CD4-positive, alpha-beta T cell treated with Interleukin-6 for 4 hours (primary cell): ENCODE measurements at places on chromosomes 6 and 20.

GRCh38 chr6:9554806-9555205 is 860.1 kb downstream of the TFAP2A start:
- DNase-seq: no peak

GRCh38 chr6:33996120-33996475 is 149.8 kb downstream of the GRM4 start:
- no peak for DNase-seq

DNA sequence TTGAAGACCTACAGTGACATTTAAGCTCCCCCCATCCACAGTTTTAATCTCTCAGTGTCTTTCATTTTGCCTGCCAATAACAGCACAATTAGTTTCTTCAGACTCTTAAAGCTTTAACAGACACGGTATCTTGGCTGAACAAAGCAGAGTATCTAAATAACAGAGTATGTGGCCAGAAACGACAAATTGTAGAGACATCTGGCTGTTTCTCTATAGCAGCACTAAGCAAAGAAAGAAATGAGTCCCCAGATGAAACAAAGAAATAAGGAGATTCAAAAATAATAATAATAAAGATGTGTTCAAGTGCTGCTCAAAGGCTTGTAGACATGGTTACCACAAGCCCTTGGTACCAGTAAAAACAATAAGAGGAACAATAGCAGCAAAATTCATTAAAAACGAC is 97.8 kb upstream of the HDAC2 start:
- DNase-seq: no peak

DNA sequence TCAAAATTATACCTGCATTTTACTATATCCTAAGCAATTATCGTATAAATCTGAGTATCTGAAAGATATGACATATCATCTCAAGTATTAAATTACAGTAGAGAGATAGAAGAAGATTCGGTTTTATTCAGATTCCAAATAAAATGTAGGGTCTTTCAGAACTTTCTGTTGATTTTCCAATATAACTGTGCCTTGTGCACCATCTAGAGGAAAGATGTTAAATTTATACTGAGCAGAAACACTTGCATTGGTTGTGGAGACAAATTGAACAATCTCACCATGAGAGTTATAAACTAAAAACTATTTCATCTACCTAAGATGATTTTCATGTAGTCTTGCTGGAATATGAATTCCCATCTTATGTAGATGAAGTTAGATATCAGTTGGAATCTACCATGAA is 26.8 kb upstream of the HSF2 start:
- no peak for DNase-seq

- DNase-seq: no peak
Measured at GRCh38 chr6:167807756-167808155, 19.0 kb upstream of the AFDN start.

- DNase-seq: no peak
Measured at GRCh38 chr6:13400772-13401171, 72.4 kb upstream of the TBC1D7 start.

- DNase-seq: no peak
Measured at GRCh38 chr20:49219924-49220831, 962 bp downstream of the DDX27 start.

DNA sequence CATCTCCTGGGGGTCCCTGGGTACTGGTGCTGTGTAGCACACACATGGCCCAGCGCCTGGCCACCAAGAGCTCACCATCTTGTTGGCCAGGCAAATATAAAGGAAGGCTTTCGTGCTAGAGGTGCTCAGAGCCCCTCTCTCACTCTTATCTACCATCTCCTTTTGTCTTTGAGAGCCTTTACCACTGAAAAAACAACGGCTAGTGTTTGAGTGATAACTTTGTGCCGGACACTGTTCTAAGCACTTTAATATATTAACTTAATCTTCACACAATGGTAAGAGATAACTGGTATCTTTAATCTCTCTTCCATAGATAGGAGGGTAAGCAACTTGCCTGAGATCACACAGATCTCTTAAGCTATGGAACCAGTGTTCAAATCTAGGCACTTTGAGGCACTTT is 21.5 kb upstream of the ARHGAP18 start:
- no peak for DNase-seq
